Activated naive CD4-positive, alpha-beta T cell treated with anti-CD3 and anti-CD28 coated beads, Interleukin-2, amount 50 U/mL, for 16 hours (primary cell): ENCODE measurements at places on chromosomes 2 and 18.

DNA sequence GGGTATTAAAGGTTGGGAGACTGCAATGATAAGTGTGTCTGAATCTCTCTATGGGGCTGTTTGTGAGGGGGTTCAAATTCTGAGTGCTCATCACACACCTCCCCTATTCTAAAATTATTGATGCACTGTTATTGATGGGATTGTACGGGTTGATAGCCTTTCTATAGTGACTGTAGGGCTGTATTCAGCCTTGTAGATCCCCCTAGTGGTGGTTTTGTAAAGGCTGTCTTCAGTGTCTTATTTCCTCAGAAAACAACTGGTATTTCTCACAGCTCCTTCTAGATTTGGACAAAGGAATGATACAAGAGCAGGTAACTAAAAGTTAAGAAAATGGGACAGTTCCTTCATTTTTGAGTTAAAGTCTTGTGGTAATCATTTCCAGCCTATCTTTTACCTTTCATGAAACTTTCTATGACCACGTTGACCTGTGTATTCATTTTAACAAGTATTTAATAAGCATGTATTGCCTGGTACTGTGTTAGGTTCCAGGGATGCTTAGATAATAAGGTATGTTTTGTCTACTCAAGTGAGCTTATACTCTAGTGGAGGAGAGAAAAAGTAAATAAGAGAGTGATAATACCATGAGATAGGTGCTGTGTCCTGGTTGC is 21.2 kb downstream of the SMAD4 start:
- no peak for DNase-seq

DNA sequence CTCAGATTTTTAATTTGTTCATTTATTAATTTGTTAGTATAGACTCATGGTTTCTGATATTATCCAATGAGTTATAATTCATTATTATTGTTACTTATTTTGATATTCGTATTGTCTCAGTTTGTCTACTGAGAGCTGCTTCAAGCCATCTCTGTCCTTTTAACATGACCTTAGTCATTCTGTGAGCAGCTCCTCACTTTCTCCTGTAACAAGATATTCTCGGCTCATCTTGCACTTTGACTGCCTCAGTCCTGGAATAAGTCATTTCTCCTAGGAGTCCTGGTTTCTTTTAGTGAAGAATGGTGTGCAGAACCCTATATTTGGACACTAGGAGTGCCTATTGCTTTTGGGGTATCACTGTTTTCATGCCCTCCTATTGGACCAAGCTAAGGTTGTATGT is 13.2 kb downstream of the ASB1 start:
- no peak for DNase-seq

DNA sequence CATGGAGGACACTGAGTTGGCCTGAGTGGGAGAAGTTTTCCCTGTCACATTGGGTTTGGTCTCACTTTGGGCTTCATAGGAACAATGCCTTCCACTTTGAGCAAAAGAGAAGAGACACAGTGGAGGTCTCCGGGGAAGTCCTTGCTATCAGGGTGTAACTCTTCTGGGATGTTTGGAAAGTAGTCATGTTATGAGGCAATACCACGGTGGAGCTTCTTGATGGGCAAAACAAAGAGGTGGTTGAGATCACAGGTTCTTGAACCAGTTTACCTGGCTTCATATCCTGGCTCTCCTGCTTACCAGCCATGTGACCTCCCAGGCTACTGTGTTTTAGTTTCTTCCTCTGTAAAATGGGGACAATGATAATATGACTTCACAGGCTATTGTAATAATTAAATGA is 478.6 kb downstream of the SLC4A3 start:
- no peak for DNase-seq

DNA sequence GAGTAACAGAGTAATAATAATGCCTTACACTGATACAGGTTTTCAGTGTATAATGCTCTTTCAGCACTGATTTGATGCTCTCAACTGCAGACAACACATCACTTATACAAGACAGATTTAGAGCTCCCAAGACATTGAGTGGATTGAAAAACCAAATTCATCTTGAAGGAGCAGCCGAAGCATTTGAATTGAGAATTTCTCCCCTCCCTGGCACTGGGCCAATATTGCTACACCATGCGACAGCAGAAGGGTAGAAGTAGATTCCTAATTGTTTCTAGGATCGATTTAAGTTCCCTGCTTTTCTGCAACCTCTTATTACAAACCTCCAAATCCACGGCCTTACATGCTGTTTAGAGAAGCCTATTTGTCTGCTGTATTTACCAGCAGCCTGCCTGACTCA is 15.5 kb downstream of the CENPA start:
- DNase-seq = no peak

DNA sequence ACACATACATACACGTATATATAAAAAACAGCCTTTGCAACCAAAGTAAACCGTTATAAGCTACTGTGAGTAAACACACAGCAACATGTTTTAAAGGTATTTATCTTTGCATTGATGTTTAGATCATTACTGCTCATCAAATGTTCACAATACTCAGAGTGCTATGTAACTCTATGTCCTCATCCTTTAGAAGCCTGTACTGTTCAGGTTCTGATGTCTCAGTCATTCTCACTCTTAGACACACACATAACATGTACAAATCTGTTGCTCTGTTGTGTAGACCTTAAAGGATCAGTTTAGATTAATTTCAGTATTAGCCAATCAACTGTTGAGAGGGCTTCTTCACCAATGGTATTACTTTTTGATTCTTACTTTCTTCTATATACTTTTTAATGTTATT is 139.7 kb upstream of the ITGB6 start:
- DNase-seq = no peak

- no peak for DNase-seq
Observed at GRCh38 chr2:64063924-64064331, 44.7 kb upstream of the VPS54 start.

GRCh38 chr18:53489266-53489665 is 735.2 kb downstream of the MBD2 start:
- no peak for DNase-seq

DNA sequence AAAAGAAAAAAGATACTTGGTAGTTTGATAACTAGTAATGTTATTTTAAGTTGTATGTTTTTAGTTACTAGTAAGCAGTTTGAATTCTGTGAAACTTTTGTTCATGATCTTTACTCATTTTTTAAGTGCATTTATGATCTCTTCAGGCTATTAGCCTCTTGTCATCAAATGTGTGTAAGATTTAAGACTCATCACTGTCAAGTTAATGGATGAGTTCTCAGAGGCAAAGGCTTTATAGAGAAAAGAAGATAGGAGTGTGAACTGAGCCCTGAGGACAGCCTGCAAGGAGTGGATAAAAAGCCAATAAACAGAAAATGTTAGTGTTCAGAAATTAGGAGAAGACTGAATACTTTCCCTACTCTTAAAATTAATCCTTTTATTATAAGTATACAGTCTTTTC is 13.5 kb downstream of the NDUFV2 start:
- DNase-seq = no peak

- DNase-seq = peak; percentile 60
Observed at GRCh38 chr2:102187496-102188150, 800 bp downstream of the IL1RL2 start.

DNA sequence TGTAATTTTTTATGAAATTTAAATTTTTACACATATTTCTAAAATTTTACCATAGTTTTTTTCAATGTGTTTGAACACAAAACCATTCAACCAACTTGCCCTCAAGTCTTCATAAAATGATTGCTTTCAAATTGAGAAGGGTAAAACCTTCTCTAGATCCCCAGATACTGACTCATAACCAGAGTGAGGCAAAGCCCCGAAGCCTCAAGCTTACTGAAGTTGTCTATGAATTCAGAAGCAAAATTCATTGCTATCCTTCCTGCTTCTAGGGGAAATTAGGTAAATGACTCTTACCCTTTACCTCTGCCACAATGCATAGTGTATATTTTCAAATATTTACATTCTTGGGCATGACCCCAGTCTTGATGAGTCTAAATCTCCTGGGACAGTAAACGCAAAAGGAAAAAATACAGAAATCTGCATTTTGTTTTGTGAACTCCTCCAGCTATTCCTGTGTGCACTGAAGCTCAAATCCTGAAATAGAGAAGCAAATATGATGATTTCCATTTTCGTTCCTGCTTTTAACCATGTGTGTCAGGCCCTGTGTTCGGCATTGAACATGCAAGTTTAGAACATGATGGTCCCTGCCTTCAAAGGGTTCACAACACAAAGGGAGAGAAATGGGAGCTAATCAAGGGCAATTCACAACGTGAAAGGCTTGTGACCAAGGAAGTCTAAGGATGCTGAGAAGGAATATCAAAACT is 246.3 kb downstream of the SUCLG1 start:
- no peak for DNase-seq

DNA sequence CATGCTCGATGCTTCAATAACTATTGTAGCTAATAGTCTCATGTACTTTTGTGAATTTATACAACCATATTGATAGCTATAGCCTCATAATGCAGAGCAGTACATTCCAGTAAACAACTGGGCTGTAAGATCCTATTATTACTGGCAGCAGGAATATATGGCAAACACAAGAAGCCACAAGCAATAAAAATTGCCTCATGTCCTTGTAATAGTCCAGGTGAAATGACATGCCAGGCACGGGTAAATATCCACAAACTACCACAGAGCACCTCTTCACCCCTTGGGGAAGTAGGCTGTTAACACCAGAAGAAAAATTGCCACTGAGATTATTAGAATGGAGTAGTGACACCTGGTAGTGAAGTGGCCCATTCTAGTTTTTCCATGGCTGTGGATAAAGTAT is 158.3 kb downstream of the MTX2 start:
- DNase-seq = no peak

GRCh38 chr2:134420259-134420658 is 166.4 kb downstream of the MGAT5 start:
- DNase-seq = no peak

GRCh38 chr2:234335661-234336228 is 161.1 kb downstream of the ARL4C start:
- peak; percentile 45 for DNase-seq

- no peak for DNase-seq
Observed at GRCh38 chr2:207516206-207516605, 13.6 kb upstream of the CREB1 start.

GRCh38 chr2:174495365-174496012 is 8.7 kb upstream of the GPR155 start:
- no peak for DNase-seq
